Amniotic epithelial cell (primary cell): ENCODE measurements at places on chromosomes 5 and 9.

DNA sequence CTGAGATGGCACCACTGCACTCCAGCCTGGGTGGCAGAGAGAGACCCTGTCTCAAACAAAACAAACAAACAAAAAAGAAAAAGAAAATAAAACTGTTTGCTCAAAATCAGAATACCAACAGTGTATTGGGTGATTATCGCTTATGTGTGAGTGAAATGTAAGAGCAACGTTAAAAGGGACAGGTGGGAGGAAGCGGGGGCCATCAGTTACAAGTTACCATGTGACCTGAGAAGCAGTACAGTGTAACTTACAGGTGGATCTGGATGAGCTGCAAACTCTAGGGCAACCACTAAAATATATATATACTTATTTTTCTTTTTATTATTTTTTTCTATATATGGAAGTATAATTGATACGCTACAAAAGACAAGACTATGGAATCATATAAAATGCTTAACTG is 93.4 kb downstream of the KCNT1 start:
- DNase-seq = no peak

DNA sequence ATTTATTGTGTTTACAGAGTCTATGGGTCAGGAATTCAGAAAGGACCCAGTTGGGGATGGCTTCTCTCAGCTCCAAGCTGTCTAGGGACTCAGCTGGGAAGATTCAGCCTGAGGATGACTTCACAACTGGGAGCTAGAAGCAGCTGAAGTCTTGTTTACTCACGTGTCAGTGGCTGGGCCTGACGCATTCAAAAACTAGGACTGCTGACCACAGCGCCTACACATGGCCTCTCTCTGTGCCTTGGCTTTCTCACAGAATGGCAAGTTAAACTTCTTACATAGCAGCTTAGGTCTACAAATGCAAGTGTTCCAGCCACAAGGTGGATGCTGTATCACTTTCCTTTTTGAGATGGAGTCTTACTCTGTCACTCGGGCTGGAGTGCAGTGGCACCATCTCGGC is 16.3 kb upstream of the PPP2CA start:
- peak; percentile 96 for DNase-seq

- DNase-seq = no peak
These were observed 5.3 kb downstream of the PRELID2 start for GRCh38 chr5:145829708-145830361.

DNA sequence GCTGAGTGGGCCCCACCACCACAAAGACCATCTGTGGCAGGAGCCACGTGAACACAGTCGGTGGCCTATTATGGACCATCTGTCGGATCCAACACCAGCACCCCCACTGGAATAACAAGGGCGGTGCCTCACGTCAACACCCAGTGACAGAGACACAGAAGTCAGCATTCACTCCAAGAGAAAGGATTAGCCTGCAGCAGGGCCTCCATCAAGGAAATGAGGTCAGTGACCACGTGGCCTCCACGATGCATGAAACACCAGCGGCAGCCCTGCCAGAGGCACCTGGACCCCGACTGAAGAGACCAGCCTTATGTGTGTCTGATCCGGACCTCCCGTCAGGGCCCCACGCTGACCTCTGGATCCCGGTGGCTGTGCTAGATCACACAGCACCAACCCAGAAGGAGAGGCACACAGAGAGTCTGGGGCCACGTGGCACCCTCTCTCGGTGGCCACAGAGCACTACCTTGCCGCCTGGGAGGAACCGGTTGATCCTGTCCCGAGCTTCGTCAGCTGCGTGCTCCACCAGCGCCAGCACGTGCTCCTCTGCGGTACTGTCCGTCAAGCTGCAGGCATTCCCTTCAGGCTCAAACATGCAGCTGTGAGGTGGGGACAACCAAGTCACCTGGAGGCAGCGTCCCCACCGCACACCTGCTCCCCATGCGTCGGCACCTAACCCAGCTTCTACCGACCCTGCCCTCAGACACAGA is 9.0 kb downstream of the BRD9 start:
- no peak for DNase-seq

DNA sequence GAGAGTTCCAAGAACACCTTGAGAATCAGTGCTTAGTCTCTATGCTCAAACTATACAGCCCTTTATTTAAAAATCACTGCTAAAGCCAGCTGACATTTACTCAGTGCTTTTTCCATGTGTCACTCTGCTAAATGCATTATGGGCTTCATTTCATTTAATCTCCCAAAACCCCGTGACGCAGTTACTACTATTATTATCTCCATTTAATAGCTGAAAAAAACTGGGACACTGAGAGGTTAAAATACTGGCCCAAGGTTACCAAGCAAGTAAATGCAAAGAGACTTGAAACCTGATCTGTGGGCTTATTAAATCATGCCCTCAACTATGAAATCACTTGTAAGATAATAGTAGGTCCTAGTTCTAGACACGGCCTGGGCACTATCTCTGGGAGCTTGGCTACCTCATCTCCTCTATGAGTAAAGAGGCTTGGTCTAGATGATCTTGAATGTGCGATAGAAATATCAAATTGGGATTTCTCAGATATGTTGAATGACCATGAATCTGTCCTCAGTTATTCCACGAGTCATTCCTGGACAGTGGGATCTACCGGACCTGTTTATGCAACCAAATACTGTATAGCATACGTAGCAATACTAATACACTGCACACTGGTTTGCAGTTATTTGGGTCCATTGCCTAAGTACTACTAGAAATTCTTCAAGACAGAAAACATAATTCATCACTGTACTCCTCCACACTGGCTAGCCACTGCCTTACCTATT is 32.3 kb downstream of the MARCHF11 start:
- DNase-seq = no peak

GRCh38 chr9:16572005-16572734 is 298.3 kb downstream of the BNC2 start:
- DNase-seq = no peak
